ENCODE measurements at places on chromosomes 4 and X. TPM values are rescaled to one million over a fixed set of nuclear protein-coding genes. Genes with fewer than 3 reads are reported as not detected.

Gene ADGRG4
- not detected for total RNA-seq

Gene MAGED4
- 6.3 TPM for total RNA-seq

Gene GAGE12H
- not detected for total RNA-seq

Gene NWD2
- total RNA-seq: not detected

Gene NAA11
- not detected for total RNA-seq

Gene SERTM2
- total RNA-seq: not detected

Gene LSM6
- 53.3 TPM for total RNA-seq

Gene EOLA2
- 58.6 TPM for total RNA-seq

Gene DMRTC1B
- total RNA-seq: not detected

Gene CNKSR2
- total RNA-seq: 2.7 TPM

Gene XKRX
- 0.24 TPM for total RNA-seq

Gene UNC5C
- 0.01 TPM for total RNA-seq

Gene FHDC1
- 0.49 TPM for total RNA-seq

Gene PRDM5
- total RNA-seq: 3.3 TPM

Gene FAM156A
- total RNA-seq: 19.1 TPM

Gene SPACA5
- not detected for total RNA-seq

Gene SPANXA1
- total RNA-seq: 0.18 TPM

All from A549 treated with CORT108297 at 1 μM for 4 hours (cell line).